Cardiac muscle cell (in vitro differentiated cells and primary cell): ENCODE measurements at places on chromosomes 12 and 14. TPM values are rescaled to one million over a fixed set of nuclear protein-coding genes. Genes with fewer than 3 reads are reported as not detected.

GRCh38 chr14:74955229-74956026 is at the start of gene PGF:
Gene PGF, minus strand, starts transcription at chr14:74955597. Its CDS starts 355 bp downstream, at chr14:74955242.
- H3K4me3 ChIP-seq: peak within 1 kb of the TSS; percentile 32
- peaks cover 42% of the 10 kb centered on the region for H3K4me1 ChIP-seq
- peak; percentile 84 for DNase-seq
- H3K27me3 ChIP-seq: no peaks in the 10 kb centered on the region
- peak within 1 kb of the TSS; percentile 90 for H3K27ac ChIP-seq
- H3K36me3 ChIP-seq: no peaks in the 10 kb centered on the region

HOXC9 gene
- not detected in 2 replicates for total RNA-seq

NELL2 gene
- 1.6 and 7.9 TPM in 2 replicates for total RNA-seq

DNA sequence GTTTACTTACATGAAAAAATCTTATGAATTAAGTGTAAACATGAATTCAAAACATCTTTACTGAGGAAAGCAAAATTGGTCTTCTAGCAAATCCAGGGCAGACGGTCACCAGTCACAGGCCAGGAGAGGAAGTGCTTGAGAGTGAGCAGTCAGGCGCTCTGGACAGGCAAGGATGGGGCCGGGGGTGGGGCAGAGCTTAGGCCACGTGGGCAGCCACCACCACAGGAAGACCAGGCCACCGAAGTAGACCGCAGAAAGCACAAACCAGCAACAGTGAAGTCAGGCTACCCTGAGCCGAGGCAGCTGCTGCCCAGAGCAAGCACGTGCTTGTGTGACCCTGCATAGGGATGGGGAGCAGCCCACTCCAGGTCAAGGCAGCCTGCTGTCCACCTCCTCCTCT is 33.5 kb downstream of the SLC6A12 start:
- H3K4me1 ChIP-seq: peaks cover 28% of the 10 kb centered on the region
- peak; percentile 47 for DNase-seq
- H3K4me3 ChIP-seq: no peak overlapping the region
- no peaks in the 10 kb centered on the region for H3K27me3 ChIP-seq
- no peaks in the 10 kb centered on the region for H3K36me3 ChIP-seq

DNA sequence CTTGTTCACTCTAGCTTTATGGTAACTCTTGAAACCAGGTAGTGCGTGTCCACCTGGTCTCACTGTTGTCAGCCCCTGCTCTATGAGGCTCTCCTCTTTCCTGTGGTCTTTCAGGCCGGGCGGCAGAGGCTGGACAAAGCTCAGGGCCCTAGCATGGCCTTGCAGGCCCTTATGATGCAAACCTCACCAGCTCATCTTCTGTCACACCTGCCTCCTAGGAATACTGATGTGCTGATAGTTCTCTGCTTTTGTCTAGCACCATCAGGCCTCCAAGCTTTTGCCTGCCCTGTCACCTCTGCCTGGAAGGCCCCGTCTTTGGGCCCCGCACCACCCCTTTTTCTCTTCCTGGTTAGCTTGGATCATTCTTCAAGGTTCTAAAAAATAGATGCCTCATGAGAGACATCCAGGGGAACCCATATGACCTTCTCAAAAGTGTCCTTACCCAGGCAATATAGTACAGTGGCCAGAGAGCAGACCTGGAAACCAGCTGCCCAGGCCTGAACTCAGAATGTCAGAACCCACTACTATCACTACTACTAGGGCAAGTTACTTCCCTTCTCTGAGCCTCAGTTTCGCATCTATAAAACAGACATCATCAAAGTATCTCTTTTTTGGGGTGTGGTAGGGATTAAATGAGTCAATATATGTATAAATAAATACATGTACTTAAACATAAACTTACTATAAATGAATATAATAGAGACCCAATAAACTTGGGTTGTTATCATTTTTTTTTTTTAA is 91.7 kb downstream of the ZFP36L1 start:
- H3K36me3 ChIP-seq: no peaks in the 10 kb centered on the region
- H3K4me3 ChIP-seq: no peak overlapping the region
- no peaks in the 10 kb centered on the region for H3K27me3 ChIP-seq
- DNase-seq: no peak
- no peak overlapping the region for H3K27ac ChIP-seq

- H3K36me3 ChIP-seq: no peaks in the 10 kb centered on the region
- H3K27me3 ChIP-seq: no peaks in the 10 kb centered on the region
- H3K27ac ChIP-seq: no peak overlapping the region
Measured at GRCh38 chr12:4388032-4388431, 8.5 kb upstream of the FGF23 start.

FKBP11 gene
- 8.9 and 9.4 TPM in 2 replicates for total RNA-seq

GDF3 gene
- total RNA-seq: not detected in 2 replicates

DNA sequence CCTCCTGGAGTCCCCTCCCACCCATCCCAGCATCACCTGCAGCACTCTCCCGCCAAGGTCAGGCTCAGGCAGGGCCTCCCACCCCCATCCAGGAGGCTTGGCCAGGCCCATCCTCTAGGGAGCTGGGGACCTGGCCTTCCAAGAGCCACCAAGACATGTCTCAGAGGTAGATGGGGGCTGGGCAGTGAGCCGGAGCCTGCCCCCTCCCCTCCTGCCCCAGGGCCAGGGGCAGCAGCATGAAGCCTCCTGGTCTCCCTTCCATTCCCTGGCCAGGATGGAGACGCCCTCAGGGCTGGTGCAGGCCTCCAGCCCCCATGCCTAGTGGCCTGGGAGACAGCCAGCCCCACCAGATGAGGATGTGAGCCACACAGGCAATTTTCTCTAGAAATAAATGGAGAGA is 69.3 kb upstream of the C14orf180 start:
- no peak for DNase-seq
- no peak overlapping the region for H3K27ac ChIP-seq
- H3K36me3 ChIP-seq: no peaks in the 10 kb centered on the region

PRICKLE1 gene
- 58.8 and 71.4 TPM in 2 replicates for total RNA-seq

GYS2 gene
- not detected in 2 replicates for total RNA-seq

EEA1 gene
- 9.8 and 10.6 TPM in 2 replicates for total RNA-seq

DNA sequence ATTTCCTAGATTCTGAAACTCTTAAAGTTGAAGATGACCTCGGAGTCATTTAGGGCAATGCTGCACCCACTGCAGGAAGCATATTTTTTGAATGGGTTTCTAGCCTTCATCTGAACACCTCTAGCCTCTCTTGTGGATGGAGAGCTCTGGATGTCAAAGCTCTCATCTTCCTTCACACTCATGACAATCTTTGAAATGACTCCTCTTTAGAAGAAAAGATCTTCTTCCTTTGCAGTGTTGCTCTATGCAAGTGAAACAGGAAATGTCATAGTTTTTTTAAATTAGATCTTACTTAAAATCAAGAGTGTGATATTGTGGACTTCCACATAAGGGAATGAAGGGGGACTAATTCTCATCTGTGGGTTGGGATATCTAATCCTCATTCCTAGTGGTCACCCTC is 86.3 kb upstream of the GRIP1 start:
- no peak overlapping the region for H3K27ac ChIP-seq
- no peaks in the 10 kb centered on the region for H3K36me3 ChIP-seq
- H3K4me3 ChIP-seq: no peak overlapping the region
- no peak for DNase-seq
- H3K4me1 ChIP-seq: peaks cover 21% of the 10 kb centered on the region

- H3K4me3 ChIP-seq: no peak overlapping the region
- peaks cover 22% of the 10 kb centered on the region for H3K36me3 ChIP-seq
- H3K27ac ChIP-seq: no peak overlapping the region
- DNase-seq: no peak
- H3K4me1 ChIP-seq: no peaks in the 10 kb centered on the region
- H3K27me3 ChIP-seq: no peaks in the 10 kb centered on the region
Measured at GRCh38 chr12:57153415-57153997, 6.1 kb upstream of the LRP1-AS start.

DNA sequence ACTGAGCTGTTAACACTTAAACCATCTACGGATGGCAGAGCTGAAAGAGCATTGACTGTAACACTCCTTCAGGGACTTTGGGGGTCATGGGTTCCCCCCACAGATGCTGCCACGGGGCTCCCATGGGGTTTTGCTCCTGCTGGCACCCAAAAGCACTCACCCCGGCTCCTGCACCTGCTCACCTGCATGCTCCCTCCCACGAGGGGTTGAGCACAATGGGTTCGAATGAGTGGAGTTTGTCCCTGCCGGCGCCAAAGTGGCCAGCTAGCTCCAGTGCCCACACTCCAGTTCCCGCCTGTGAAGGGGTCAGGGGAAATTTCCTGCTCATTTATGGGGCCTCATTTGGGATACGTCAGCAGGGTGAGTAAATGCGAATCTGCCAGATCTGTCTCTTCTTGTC is 40.7 kb downstream of the TNFAIP2 start:
- DNase-seq: no peak
- H3K4me1 ChIP-seq: no peaks in the 10 kb centered on the region
- H3K4me3 ChIP-seq: no peak overlapping the region
- H3K27me3 ChIP-seq: no peaks in the 10 kb centered on the region
- H3K36me3 ChIP-seq: no peaks in the 10 kb centered on the region
- H3K27ac ChIP-seq: no peak overlapping the region

C12orf60 gene
- 0.56 and 1.0 TPM in 2 replicates for total RNA-seq

DNA sequence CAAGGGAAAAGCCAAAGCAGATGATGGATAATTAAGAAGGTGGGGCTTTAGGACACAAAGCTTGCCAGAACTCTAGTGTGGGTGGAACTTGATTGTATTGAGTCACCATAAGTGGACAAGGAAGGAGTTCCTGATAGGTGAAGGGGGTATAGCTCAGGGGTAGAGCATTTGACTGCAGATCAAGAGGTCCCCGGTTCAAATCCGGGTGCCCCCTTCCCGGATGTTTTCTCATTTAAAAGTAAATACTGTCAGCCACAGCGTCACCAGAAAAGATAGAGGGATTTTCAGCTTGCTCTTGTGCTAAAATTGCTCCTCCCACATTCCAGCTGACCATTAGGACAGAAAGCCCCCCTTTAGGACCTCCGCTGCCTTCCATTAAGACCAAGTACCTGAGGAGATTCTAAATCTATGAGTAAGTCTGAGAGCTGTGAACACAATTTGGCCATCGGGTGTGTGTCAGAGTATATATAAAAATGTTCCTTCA is 36.6 kb downstream of the DCAF4 start:
- H3K4me1 ChIP-seq: peaks cover 10% of the 10 kb centered on the region
- H3K27ac ChIP-seq: no peak overlapping the region
- H3K4me3 ChIP-seq: no peak overlapping the region

GRCh38 chr12:63150713-63151622 is at the start of gene AVPR1A:
Gene AVPR1A, minus strand, starts transcription at chr12:63151201. Its CDS starts 365 bp downstream, at chr12:63150836.
- H3K27ac ChIP-seq: no peak within 1 kb of the TSS
- peak within 1 kb of the TSS; percentile 25 for H3K4me3 ChIP-seq
- no peak for DNase-seq
- no peaks in the 10 kb centered on the region for H3K36me3 ChIP-seq
- H3K4me1 ChIP-seq: peaks cover 7% of the 10 kb centered on the region
- peaks cover 70% of the 10 kb centered on the region for H3K27me3 ChIP-seq

- peaks cover 11% of the 10 kb centered on the region for H3K27me3 ChIP-seq
- H3K27ac ChIP-seq: no peak overlapping the region
- H3K36me3 ChIP-seq: no peaks in the 10 kb centered on the region
- H3K4me3 ChIP-seq: no peak overlapping the region
- H3K4me1 ChIP-seq: no peaks in the 10 kb centered on the region
Measured at GRCh38 chr12:5773550-5773949, 171.5 kb downstream of the ANO2 start.

CLEC4C gene
- total RNA-seq: not detected in 2 replicates

DNA sequence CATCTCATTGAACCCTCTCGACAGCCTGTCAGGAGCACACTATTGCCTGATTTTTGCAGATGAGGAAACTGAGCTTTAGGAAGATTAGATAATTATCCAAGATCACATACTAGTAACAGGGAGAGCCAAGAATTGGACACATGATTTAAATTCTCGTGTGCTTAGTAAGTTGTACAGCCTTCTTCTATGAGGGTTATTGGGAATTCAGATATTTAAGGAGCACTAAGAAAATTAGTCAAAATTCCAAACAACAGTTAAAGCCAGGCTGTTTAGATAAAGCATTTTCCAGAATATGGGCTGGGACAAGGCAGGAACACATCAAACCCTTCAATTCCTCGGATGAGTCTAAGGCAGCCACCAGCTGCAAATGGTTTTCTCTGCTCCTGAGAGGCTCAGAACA is 148.8 kb downstream of the TMEM30B start:
- no peak for DNase-seq
- no peaks in the 10 kb centered on the region for H3K36me3 ChIP-seq
- no peak overlapping the region for H3K27ac ChIP-seq
- H3K4me3 ChIP-seq: no peak overlapping the region
- no peaks in the 10 kb centered on the region for H3K27me3 ChIP-seq

DIO3 gene
- total RNA-seq: 0.18 TPM in 1 of 2 replicates, not detected in the other

PIK3C2G gene
- total RNA-seq: not detected in 2 replicates

DNA sequence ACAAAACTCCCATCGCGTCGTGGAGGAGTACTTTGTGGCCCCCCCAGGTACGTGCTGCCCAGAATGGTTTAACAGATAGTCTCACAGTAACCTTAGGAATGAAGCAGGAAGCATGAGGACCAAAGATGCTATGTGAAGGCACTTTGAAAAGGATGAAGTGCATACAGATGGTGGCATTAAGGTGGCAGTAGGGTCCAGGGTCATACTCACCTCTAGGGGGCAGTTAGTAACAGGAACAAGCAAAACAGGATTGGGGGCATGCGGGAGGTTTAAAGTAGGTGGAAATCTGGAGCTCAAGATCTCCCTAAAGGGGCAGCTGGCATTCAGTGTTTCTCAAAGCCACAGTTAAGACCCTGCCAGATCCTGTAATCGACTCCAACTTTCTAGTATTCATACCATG is 10.9 kb downstream of the GATC start:
- H3K27ac ChIP-seq: no peak overlapping the region
- H3K36me3 ChIP-seq: peaks cover 52% of the 10 kb centered on the region
- no peaks in the 10 kb centered on the region for H3K4me1 ChIP-seq
- no peaks in the 10 kb centered on the region for H3K27me3 ChIP-seq

DNA sequence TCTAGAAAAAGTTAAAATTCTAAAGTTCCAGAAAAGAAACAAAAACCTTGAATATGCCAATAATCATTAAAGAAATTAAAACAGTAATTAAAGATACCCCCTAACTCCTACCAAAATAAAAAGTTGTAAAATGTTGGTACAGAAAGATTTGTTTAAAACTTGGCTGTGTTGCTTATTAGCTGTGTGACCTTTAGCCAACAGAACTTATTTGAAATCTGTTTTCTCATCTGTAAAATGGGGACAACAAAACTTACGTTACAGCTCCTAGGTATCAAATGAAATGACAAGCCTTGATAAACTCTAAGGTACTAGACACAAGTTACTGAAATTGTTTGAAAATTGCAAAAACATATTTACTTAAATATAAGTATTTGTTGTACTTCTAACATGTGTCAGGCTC is 71.7 kb downstream of the ELK3 start:
- no peak overlapping the region for H3K4me3 ChIP-seq
- no peak for DNase-seq
- H3K27ac ChIP-seq: no peak overlapping the region
- H3K27me3 ChIP-seq: no peaks in the 10 kb centered on the region

REC8 gene
- 20.3 and 23.5 TPM in 2 replicates for total RNA-seq

GRCh38 chr12:53096089-53096741 is 1.3 kb upstream of the IGFBP6 start:
- H3K27ac ChIP-seq: no peak overlapping the region
- H3K36me3 ChIP-seq: no peaks in the 10 kb centered on the region
- H3K27me3 ChIP-seq: peaks cover 3% of the 10 kb centered on the region

AQP2 gene
- not detected in 2 replicates for total RNA-seq
